ENCODE measurements at places on chromosomes 7 and 10. TPM values are rescaled to one million over a fixed set of nuclear protein-coding genes. Genes with fewer than 3 reads are reported as not detected.

The MOGAT3 gene
- total RNA-seq: not detected

The SMNDC1 gene
- 40.8 TPM for total RNA-seq

The FAM221A gene
- total RNA-seq: 7.7 TPM

The ZEB1 gene
- 51.6 TPM for total RNA-seq

The SPDYE6 gene
- not detected for total RNA-seq

The TSPAN33 gene
- 0.48 TPM for total RNA-seq

The DLD gene
- total RNA-seq: 68.2 TPM

The TPST1 gene
- total RNA-seq: 0.28 TPM

The AKR1C4 gene
- not detected for total RNA-seq

The C1GALT1 gene
- 64.1 TPM for total RNA-seq

The SH2B2 gene
- 2.3 TPM for total RNA-seq

The OR6V1 gene
- not detected for total RNA-seq

The MACC1 gene
- 0.18 TPM for total RNA-seq

The PVRIG gene
- total RNA-seq: 70.5 TPM

The INSYN2A gene
- total RNA-seq: not detected

The CALN1 gene
- total RNA-seq: not detected

The CALCR gene
- not detected for total RNA-seq

The TAS2R16 gene
- not detected for total RNA-seq

The TMEM140 gene
- 36.5 TPM for total RNA-seq

The SMKR1 gene
- 2.2 TPM for total RNA-seq

The PRR15 gene
- not detected for total RNA-seq

The TRIM50 gene
- not detected for total RNA-seq

The CAMK2G gene
- 48.5 TPM for total RNA-seq

The ZNF853 gene
- total RNA-seq: 0.23 TPM

The CTBP2 gene
- 0.15 TPM for total RNA-seq

The PKD2L1 gene
- 0.18 TPM for total RNA-seq

The DEPP1 gene
- 1.9 TPM for total RNA-seq

The CTNNA3 gene
- 0.78 TPM for total RNA-seq

The CCDC172 gene
- not detected for total RNA-seq

The SP8 gene
- not detected for total RNA-seq

The DCLRE1C gene
- 40.4 TPM for total RNA-seq

The CRYGN gene
- total RNA-seq: 0.35 TPM

The FAM25A gene
- not detected for total RNA-seq

The STEAP1B gene
- 0.33 TPM for total RNA-seq

The PTF1A gene
- total RNA-seq: not detected

The TBX20 gene
- total RNA-seq: 0.45 TPM

The PRKG1 gene
- not detected for total RNA-seq

The KCND2 gene
- total RNA-seq: not detected

The TEX47 gene
- total RNA-seq: not detected

The PIP gene
- not detected for total RNA-seq

The GSTO2 gene
- 1.8 TPM for total RNA-seq

The KIFBP gene
- 18.3 TPM for total RNA-seq

The MACROH2A2 gene
- total RNA-seq: 5.8 TPM

The HIBADH gene
- 13.1 TPM for total RNA-seq

The IFT22 gene
- total RNA-seq: 6.6 TPM

The LAMB1 gene
- total RNA-seq: not detected
